ENCODE measurements at places on chromosomes 1 and 21.

GRCh38 chr1:33507661-33508060 is 35.2 kb downstream of the ZSCAN20 start:
- DNase-seq: no peak

- DNase-seq: peak; percentile 77
Observed at GRCh38 chr1:85850238-85850637, 142.0 kb upstream of the ZNHIT6 start.

GRCh38 chr1:81689531-81689941 is 111.2 kb upstream of the ADGRL2 start:
- DNase-seq: no peak

DNA sequence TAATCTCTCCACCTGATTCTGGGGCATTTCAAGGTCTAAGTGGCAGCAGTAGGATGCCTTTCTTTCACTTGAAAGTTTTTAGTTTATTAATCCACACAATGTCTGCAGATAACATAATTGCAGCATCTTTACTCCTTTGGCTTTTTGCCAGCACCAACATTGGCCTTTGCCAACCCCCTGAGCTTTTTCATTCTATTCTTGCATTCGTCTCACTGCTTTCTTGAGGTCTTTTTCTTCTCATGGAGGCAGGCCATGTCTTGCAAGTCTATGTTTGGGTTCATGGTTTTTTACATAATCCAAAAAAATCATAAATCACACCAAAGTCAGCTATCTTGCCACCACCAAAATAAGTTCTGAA is 30.4 kb upstream of the COG2 start:
- DNase-seq: no peak

DNA sequence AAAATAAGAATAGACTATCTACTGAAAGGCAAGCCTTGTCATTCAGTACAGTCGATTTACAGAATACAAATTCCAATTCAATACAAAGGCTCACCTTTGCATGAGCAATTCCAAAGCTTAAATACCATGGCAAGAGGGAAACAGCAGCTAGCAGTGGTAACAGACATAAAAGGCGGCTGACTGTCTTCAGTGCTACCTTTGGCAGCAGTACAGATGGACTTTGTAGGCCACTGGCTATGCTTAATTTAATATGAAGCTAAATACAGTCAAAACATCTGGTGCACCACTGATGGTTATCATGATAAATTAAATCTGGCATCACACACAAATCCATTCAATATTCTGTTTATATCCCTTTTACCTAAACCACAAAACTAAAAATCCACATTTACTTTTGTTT is 62.4 kb downstream of the RERE start:
- DNase-seq: no peak

- DNase-seq: no peak
Observed at GRCh38 chr1:29017235-29017634, 102.9 kb downstream of the EPB41 start.

- DNase-seq: no peak
Observed at GRCh38 chr1:150563340-150564038, 14.3 kb downstream of the ADAMTSL4 start.

- peak; percentile 90 for DNase-seq
Observed at GRCh38 chr1:41418857-41419583, 57.8 kb downstream of the FOXO6 start.

DNA sequence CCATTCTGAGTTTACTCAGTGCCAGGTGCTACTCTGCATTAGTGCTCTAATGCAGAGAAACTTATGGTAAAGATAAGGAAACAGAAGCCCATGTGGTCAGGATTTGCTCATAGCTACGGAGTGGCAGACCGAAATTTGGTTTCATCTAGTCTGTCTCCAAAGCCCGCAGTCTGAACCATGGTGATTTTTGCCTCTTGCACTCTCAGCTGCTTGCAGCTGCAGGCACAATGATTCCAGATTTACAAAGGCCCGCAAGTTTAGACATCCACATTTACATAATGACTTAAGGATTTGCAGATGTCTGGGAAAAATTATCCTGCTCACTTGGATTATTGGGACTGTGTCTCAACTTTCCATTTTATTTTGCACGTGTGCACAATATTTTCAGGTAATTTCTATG is 161.3 kb upstream of the KCNJ6 start:
- DNase-seq: no peak

- no peak for DNase-seq
Observed at GRCh38 chr1:212937034-212937433, 13.3 kb upstream of the VASH2 start.

DNA sequence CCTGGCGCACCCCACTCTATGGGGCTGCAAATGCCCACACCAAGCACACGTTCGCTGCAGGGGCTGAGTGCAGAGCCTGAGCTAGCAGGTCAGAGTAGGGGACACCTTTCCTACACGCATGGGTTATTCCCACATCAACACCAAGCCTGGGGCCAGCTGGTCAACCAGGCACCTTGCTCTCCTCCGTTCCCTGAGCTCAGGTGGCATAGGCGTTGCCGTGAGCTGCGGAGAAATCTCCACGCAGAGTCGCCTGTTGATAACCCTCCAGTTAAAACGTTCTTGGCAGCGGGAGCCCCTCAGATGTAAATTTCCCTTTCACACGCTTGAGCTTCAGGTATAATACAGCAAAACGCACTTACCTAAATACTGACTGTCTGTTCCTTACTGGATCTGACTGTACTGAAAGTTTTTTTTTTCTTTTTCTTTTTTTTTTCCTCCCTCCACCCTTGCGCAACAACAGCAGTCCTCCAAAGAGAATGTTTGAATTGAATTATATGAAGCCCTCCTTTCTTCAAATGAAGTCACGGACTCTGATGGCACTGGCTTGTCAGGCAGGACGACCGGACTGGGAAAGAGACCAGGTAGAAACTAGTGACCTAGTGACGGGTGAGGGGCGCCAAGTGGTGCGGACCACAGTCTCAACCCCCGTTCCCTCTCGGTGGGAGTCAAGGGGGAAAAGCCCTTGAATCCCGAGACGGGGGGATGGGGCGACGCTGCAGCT is 2.1 kb downstream of the BRINP3 start:
- no peak for DNase-seq

DNA sequence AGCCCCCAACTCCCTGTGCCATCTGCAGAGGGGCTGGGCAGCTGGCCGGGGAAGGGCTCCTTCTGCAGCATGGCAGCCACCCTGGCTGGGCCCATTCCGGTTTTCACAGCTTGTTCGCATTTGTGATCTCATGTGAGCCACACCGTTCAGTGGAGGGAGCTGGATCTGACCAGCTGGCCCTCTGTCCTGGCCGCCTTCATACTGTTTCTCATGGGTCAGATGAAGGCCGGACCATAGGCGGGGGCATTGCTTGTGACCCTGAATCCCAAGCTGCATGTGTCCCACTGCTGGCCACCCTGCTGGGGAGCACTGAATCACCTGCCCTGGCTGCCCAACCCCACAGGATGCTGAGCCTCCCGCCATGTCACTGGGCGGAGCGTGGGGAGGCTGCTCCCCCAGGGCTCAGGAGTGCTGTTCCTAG is 36.4 kb upstream of the PRSS38 start:
- DNase-seq: no peak

DNA sequence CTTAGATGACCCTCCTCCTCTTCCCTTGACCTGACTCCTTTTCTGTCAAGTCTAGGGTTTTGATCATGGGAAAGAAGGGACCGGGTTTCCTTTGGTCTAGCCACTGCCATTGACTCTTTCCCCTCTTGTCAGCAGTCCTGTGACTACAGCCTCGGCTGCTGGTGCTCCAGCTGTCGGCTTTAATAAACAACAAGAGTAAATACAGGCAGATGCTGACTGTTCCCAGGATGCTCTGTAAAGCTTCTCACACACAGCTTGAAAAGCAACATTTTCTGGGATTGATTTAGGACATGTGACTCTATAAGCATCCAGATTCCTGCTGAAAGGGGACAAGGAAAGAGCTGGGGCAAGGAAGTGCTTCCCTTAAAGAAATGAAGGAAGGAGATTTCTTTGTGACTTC is 53.5 kb upstream of the CTTNBP2NL start:
- no peak for DNase-seq

GRCh38 chr1:175884369-175884768 is 141.0 kb upstream of the TNR start:
- DNase-seq: no peak

DNA sequence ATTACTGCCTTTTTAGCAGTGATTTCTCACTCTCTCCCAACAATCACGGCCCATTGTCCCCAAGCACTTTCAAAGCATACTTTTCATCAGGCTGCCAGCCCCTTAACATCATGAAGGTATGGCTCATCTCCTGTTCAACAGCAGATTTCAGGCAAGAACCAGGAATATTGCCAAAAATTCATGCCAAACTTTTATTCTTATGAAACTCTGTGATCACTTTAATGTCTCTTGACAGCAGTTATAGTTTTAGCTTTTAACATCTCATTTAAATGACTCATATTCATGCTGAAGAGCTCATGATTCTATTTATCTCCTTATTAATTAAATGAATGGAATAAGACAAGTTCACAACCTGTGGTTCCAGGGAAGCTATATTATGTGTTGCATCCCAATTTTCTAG is 235.1 kb downstream of the GRIK1 start:
- DNase-seq: no peak

GRCh38 chr1:227798078-227798802 is 17.2 kb upstream of the PRSS38 start:
- no peak for DNase-seq

DNA sequence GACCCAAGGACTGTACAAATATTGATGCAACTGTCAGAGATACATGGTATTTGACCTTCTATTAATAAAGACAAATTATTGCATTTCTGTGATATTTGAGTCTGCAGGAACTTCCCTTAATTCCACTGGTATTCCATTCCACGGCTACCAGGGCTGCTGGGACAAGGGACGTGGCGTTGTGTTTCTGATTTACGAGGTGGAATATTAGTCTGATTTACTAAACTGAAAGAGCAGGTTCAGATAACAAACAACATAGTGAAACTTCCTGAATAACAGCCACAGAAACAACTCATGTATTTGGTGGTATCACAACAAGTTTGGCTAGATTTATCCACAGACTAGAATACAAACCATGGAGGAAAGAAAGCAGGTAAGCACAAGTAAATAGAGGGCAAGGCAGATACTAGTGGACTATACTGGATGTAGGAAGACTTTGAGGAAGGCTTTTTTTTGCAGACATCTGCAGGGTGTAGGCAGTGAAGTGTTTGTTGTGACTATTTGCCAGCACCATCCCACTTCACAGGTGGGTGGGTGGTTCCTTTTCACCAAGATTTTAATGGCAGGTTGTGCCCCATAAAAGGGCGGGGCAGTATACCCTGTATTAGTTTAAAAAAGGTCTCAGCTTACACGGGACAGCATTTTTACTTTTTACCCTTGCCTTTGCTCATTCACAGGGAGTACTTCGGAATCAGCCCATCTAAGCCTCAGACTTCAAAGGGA is 100.4 kb downstream of the FGGY start:
- DNase-seq: no peak

DNA sequence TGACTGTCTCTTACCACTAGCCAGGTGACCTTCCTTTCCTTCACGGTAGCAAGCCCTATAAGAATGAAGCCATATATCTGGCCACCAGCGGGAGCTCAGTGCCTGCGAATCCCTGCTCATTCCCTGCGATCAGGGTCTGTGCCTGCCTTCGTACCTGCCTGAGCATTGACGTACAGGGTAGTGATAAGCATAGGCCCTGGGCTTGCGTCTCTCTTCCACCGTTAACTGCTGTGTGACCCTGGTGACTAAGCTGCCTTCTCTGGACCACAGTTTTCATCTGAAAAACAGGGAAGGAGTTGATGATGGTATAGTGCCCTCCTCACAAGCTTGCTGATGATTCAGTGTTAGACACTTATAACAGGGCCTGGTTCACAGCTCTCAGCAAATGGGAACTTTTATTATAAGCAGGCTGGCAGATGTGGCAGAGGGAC is 4.1 kb downstream of the ZC3H12A start:
- DNase-seq: peak; percentile 91

DNA sequence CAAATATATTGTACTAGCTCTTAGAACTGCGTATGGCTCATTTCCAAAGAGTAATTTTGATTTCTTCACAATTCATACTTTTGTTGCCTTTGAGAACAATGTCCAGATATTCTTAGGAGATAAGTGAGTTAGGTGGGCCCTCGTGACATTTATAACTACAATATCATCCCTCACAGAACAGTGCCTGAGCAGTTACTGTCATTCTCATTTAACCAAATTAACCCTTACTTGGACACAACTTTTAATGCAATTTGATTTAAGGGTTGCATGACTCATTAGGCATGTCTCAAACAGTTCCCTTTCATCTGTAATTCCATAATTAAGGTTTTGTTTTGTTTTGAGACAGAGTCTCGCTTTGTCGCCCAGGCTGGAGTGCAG is 68.1 kb upstream of the DNAH14 start:
- DNase-seq: no peak

GRCh38 chr1:17611991-17612390 is 72.5 kb downstream of the ARHGEF10L start:
- no peak for DNase-seq

- DNase-seq: no peak
Observed at GRCh38 chr1:171736196-171736595, 5.7 kb downstream of the VAMP4 start.

DNA sequence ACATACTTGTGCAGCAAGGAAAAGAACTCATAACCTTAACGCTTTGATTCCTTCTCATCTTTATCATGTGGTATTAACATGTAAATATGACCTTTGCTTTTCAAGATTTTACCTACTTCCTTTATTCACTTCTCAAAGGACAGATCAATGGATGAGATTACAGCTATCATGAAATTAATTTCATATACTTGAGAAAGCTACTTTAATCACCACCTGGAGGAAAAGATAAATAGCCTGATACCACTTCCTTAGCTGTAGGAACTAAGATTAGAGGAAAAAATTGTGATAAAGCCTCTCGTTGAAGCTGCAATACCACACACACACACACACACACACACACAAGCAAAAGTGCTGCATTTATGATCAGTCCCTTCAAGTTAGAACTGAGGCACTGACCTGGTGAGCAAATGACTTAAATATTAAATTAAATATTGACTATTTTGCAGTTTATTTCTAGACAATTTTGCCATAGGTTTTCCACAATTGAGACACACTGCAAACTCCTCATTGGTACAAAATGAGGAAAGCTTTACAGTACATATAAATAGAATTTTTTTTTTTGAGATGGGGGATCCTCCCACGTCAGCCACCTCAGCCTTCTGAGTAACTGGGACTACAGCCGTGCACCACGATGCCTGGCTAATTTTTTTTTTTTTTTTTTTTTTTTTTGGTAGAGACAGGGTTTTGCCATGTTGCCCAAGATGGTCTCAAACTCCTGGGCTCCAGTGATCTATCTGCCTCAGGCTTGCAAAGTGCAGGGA is 27.2 kb upstream of the DMRTB1 start:
- DNase-seq: no peak

- no peak for DNase-seq
Observed at GRCh38 chr1:227445746-227446145, 117.6 kb upstream of the ZNF678 start.

Data from RKO (cell line).